ENCODE measurements at places on chromosomes 3 and 15. TPM values are rescaled to one million over a fixed set of nuclear protein-coding genes. Genes with fewer than 3 reads are reported as not detected.

The C3orf49 gene
- total RNA-seq: not detected

The TEX55 gene
- not detected for total RNA-seq

DNA sequence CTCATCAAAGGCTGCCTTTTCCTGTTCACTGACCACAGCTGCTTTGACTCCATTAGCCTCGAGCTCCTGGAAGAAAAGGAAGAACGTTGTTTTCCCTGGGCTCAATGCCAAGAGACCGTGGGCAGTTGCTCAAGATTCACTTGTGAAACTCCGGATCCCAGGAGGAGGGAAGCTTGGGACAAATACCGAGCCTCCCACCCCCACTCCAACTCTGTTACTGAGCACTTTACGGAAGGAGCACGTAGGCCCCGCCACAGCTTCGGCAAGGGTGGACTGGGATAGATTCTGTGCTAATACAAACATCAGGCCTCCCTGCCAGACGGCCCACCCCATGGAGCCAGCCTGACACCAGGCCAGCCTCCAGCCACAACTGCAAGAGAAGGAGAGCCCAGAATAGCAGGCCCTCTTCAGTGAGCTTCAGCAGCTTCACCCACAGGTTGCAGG, 10.8 kb upstream of the FANCD2 start:
- DNase-seq: no peak

The UNC13C gene
- total RNA-seq: not detected

DNA sequence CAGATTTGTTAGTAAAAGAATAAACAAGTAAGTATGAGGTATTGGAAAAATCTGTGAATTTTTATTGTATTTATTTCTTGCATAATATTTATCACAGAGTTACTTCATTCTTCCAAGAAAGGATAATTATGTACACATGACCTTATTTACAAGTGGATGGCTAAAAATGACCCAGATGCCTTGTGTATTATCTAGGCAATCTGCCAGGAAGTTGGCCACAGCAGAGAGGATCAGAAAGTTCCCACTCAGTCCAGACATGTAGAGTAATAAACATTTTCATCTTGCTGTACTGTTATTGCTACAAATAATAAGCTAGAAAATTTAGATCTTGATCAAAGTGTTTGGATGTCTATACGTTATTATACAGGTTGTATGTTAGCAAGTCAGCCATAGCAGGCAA, 317.1 kb downstream of the EPHA6 start:
- DNase-seq: no peak

The CLDN18 gene
- total RNA-seq: 0.08 TPM

DNA sequence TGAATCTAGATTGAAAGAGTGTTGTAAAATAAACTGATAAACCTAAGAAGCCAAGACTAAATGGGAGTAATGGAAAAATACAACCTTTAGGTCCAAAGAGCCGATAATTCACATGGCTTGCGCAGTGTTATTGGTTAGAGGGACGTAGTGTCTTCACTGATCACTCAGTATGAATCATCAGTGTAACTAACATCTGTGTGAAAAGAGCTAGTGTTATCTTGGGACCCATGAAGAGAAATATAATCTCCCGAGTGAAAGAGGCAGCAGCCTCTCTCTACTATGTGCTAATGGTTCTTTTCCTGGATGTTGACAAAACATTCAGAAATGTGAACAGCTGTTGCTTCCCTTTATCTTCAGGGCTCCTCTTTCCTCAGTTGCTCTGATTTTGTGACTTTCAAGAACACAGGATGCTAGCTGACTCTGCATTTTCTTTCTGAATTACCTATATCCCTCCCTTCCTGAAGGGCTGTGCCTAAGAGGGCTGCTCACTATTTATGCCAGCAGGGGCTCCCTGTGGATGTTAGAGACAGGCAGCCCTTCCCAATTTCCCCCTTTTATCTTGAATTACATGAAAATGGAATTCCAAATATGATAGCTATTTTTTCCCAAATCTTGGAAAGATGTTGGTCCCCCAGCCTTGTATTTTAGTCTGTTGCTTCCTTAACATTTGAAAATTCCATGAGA, 128.8 kb downstream of the GRM7 start:
- no peak for DNase-seq

The DUT gene
- 214 TPM for total RNA-seq

GRCh38 chr3:148044151-148044550, 635.0 kb downstream of the ZIC1 start:
- no peak for DNase-seq

The FOXB1 gene
- 0.46 TPM for total RNA-seq

GRCh38 chr3:135133905-135134683, 339.0 kb downstream of the EPHB1 start:
- DNase-seq: no peak

All from activated T-cell treated with anti-CD3 and anti-CD28 coated beads, Interleukin-2, amount 50 U/mL, for 4 hours (primary cell).